ENCODE measurements at places on chromosomes 5 and 9. TPM values are rescaled to one million over a fixed set of nuclear protein-coding genes. Genes with fewer than 3 reads are reported as not detected.

INSL4 gene
- total RNA-seq, result 0.20 TPM

ANKRA2 gene
- total RNA-seq, result 5.2 TPM

CAVIN4 gene
- 0.08 TPM for total RNA-seq

GRCh38 chr9:113919382-113919781 is 43.3 kb downstream of the ZNF618 start:
- DNase-seq, result no peak

DNA sequence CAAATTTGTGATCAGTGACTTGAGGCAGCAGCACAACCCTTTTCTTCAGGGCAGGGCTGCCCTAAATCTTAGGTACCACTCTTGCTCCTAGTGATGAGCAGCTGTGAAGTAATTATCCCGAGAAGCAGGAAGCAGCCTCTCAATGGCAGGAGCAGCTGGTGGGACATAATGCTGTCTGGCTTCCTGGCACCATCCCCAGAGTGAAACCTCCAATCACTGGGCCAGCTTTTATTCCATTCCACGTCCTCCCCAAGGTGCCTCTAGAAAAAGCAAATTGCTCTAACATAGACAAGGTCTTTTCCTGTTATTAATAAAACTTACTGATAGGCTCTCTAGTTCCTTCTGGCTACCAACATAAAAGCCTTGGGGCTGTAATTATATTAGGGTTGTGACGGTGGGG is 154.0 kb downstream of the FRMD3 start:
- no peak for DNase-seq

STING1 gene
- 26.1 TPM for total RNA-seq

ITK gene
- not detected for total RNA-seq

GRCh38 chr5:166722939-166723338 is 1568.5 kb upstream of the WWC1 start:
- no peak for DNase-seq

GRCh38 chr9:113579283-113580040 is 115.9 kb downstream of the RGS3 start:
- DNase-seq, result peak; percentile 47

DNA sequence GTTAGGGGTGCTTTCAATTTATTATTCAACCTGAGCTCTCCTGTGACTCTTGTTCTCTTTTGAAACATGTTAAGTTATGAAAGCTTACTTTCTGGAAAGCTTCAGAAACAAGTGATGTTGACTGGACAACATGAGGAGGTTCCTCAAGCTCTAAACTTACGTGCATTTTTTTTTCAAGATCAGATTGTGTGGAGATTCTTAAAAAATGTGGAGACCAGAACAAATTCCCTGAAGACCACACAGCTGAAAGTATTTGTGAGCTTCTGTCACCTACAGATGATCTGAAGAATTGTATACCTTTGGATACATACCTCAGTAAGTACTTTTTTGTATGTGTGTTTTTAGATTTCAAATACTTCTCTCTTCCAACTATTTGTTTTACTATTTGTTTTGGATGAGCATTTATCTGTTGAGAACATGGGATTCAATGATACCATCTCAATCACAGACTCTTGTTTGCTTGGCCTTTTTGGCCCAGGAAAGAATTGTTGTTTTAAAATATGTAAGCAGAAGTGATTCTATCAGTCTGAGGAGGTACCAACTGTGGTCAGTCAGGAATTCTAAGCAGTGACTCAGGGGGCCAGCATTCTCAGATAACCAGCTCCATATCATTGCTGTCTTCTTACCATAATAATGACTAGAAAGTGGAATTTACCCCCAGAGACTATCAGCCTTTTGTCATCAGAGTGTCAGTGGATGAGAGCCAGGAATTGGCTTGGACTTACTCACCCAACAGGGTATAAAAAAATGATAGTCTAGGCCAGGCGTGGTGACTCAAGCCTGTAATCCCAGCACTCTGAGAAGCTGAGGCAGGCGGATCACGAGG is 34.4 kb upstream of the GLIPR2 start:
- no peak for DNase-seq

- no peak for DNase-seq
Measured at GRCh38 chr5:1079486-1079885, 32.4 kb downstream of the SLC12A7 start.

NKD2 gene
- 7.5 TPM for total RNA-seq

DNA sequence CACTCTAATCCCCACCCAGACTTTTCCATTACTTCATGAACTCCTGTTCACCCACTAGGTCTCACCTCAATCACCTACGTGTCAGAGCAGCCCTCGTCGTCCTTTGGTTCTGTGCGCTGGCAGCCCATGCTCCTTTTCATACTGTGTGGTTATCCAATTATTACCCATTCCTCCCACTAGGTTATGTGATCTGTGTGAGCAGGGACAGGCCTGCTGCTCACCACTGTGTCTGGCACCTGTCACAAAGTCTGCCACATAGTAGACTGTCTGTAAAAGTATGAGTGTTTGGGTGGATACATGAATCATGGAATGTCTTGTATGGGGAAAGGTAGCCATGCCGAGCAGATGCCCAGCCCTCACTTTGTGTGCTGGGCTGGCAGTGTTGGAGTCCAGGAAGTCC is 12.1 kb upstream of the SMAD5 start:
- DNase-seq, result no peak

- no peak for DNase-seq
Measured at GRCh38 chr5:112417931-112418658, 982 bp downstream of the EPB41L4A start.

DNA sequence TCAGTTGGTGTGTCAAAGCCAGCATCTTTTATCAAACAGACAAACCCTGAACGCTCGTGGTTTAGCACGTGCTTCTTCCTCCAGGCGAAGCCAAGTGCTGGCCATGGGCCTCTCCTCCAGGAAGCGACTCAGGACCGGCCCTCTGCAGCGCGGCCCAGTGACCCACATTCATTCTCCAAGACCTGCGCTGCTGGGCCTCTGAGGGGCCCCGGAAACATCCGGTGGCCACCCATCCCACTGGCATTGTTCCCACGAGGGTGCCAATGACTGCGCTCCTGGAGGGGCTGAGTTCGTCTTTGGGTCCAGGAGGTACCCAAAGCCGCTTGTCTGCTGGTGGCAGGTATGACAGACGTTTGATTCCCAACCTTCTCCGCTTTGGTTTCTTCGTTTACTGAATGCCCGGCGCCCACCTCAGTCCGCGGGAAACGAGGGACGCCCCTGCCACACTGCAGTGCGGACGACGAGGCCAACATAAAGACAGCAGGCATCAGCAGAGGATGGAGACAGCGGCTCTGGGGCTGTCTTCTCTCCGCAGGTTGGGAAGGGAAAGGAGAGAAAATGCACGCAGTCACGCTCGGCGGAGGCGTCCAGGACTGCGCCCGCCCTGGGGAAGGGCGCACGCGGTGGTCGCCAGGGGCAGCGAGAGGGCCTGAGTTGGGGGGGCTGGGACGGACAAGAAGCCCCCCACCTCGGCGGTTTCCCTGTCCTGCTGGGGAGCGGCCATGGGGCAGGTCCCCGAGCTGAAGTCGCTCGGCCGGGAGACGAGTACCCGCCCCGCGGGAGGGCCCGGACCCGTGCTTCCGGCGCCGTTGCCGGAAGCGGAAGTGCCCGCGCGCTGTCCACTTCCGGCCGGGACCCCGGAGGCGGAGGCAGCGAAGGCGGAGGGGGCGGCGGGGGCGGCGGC is at the start of gene EXOC3:
TSS of gene EXOC3 (plus strand) at position 842 of the 904 bp plus-strand sequence. CDS start 3,030 bp downstream, outside the sequence.
- peak; percentile 80 for DNase-seq

PLPP7 gene
- total RNA-seq, result not detected

GRCh38 chr5:11973469-11973868 is 69.2 kb upstream of the CTNND2 start:
- DNase-seq, result no peak

GRCh38 chr5:150489360-150490295 is 18.3 kb upstream of the NDST1 start:
- no peak for DNase-seq

DNA sequence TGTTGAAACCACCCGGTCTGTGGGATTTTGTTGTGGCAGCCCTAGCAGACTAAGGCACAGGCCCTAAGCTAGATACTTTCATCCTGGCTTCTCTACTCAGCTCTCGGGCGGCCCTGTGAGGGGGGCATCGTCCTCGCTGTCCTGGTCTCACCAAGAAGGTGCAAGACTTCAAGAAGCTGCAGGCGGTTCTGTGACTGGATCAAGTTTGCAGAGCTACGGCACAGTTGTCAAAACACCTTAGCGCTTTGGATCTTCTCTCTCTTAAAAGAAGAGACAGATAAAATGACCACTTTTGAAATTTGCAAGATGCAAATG is 119.4 kb upstream of the PHYKPL start:
- no peak for DNase-seq

HTR4 gene
- total RNA-seq, result 0.15 TPM

DNA sequence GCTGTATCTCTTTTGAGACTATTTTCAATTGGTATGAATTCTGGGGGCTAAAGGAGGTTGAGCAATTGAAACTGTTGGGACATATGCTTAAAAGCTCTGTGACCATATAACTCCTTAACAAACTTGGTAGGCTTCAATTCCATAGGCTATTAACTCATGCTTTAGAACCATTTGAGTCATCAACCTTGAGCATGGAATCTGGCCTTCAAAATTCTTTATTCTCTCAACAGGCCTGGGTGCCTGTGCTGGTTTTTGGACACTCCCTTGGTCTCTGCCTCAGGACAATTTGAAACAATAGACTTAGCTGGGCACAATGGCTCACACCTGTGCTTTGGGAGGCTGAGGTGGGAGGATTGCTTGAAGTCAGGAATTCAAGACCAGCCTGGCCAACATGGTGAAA is 61.4 kb upstream of the EPB41L4A start:
- DNase-seq, result no peak

DNA sequence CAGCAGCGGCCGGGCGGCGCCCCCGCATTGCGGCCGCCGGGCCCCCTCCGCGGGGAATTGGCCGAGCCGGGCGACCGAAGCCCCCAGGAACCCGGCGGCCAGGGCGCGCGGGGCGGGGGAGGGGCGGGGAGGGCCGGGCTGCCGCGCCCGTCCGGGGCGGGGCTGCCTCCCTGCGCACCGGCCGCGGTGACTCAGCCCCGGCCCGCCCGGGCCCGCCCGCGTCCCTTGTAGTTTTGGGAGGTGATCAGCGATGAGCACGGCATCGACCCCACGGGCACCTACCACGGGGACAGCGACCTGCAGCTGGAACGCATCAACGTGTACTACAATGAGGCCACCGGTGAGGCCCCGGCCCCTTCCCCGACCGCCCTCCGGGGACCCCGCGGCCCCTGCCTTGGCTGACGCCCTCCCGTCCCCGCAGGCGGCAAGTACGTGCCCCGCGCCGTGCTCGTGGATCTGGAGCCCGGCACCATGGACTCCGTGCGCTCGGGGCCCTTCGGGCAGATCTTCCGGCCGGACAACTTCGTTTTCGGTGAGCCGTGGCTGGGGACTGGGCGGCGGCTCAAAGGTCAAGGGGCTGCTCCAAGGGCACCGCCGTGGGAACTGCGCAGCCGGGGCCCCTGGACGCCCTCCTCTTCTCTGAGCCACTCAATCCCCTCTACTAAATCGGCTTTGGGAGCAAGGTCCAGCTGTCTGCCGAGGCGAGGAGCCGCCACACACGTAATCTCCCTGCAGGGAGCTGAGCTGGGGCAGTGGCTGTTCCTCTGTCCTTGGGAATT is 592 bp downstream of the TUBB4B start:
- DNase-seq, result peak; percentile 56

GRCh38 chr5:166433679-166434078 is 1857.8 kb upstream of the WWC1 start:
- no peak for DNase-seq

DNA sequence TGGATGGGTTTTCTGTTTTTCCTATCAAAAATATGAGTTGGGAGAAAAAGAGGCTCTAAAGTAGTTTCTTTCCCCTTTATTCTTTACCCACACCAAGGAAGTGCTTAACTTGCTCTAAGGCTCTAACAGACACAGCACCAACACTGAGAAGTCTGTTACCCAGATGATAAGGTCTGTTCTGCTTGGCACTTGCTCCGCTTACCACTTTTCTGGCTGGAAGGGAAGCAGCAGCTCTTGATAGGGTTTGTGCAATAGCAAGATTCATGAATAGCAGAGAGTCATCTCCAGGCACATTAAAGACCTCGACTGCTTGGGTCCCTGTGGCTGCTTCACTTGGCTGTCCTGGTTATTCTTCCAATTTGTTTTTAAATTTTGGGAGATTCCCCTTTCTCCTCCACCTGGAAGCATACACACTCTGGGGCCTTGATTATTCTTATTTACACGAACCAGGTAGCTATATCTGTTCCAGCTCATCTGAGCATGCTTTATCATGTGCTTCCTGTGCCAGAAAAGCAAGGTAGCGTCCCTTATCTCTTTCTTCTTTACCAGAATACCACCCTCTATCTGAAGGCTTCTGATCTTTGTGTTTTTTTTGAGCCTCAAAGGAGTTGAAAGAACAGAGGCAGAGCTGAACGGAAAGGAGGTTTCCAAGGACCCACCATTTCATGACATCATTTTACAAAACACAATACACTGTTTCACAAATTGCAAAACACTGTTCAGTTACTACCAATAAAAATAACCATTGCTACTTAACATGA is 24.8 kb downstream of the PPP3R2 start:
- DNase-seq, result no peak

SPATA31D4 gene
- total RNA-seq, result not detected

NACC2 gene
- 32.6 TPM for total RNA-seq

- DNase-seq, result no peak
Measured at GRCh38 chr5:121246971-121247370, 604.7 kb upstream of the FTMT start.

GRCh38 chr5:173325091-173325698 is 3.0 kb downstream of the STC2 start:
- DNase-seq, result no peak

GRCh38 chr5:111679611-111680010 is 77.4 kb downstream of the NREP start:
- DNase-seq, result no peak

- no peak for DNase-seq
Measured at GRCh38 chr5:136235321-136235720, 42.4 kb upstream of the SMIM32 start.

S100Z gene
- not detected for total RNA-seq

- no peak for DNase-seq
Measured at GRCh38 chr5:163770625-163771024, 265.2 kb downstream of the MAT2B start.

GRCh38 chr5:76345582-76345981 is 57.5 kb upstream of the IQGAP2 start:
- DNase-seq, result no peak

EQTN gene
- total RNA-seq, result 0.18 TPM

DNA sequence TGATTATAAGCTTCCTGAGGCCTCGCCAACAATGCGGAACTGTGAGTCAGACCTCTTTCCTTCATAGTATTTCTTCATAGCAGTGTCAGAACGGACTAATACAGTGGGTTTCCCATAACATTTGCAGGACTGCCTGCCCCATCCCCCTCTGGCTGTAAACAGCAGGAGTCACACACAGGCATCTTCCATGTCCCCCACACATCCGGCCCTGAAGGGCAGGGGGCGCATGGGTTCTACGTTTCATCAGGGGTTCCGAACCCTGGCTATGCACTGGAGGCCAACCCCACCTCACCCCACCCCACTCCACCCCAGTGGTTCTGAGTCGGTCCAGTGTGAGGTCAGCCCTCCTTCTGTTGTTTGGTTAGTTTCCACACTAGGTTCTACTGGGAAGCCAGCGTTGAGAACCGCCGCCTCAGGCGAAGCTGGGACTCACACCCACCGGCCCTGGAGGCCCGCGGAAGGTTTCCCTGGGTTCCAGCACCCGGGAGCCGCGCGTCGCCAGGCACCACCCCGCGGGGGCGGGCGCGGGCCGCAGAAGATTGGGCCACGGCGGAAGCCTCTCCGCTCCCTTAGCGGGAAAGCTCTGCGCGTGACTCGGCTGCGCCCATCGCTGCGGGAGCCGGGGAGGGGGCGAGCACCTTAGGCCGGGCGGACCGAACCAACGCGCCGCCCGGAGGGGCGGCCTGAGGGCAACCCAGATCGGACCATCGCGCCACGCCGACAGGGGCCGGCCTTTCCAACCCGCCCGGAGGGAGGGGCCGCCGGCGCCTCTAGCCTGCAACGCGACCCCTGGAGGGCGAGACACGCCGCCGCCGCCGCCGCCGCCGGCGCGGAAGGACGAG is at the start of gene RUSC2:
TSS of gene RUSC2 (plus strand) at position 799 of the 842 bp plus-strand sequence. CDS start 56,411 bp downstream, outside the sequence.
- peak; percentile 66 for DNase-seq

PCDHGA1 gene
- 0.21 TPM for total RNA-seq
